ENCODE measurements at places on chromosomes 2 and 18.

- no peak for DNase-seq
Measured at GRCh38 chr2:72361042-72361441, 213.4 kb upstream of the CYP26B1 start.

- no peak for DNase-seq
Measured at GRCh38 chr2:85802354-85803103, 48.7 kb downstream of the ATOH8 start.

DNA sequence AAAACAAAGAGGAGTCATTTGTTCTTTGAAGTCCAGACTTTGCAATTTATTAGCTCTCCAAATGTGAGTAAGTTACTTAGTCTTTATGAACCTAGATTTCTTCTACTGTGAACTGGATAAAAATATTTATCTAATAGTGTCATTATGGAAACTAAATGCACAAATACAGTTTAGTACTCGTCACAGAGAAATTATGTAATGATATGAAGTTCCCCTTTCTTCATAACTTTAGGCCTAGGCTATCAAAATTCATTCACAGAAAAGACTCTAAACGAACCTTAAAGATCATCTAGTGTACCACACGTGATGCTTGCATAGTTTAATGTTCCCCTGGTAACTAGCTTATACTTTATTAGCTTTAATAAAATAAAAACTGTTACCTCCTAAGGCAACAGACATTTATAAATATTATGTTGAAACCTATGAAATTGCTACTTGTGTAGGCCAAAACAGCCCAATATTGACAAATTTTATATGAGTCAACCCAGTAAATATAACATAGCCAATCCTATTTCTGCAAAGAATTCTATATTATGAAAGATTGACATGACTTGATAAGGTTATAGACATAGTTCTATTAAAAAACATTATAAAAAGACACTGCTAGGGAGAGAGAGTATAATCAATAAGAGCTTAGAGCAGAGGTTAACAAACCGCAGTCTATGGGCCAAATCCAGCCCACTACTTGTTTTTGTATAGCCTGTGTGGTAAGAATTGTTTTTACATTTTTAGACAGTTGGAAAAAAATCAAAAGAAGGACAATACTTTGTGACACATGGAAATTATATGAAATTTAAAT lies 44.9 kb upstream of the ITPRID2 start:
- DNase-seq, result peak; percentile 56

GRCh38 chr2:122028371-122029100 lies 273.1 kb downstream of the TSN start:
- DNase-seq, result no peak

DNA sequence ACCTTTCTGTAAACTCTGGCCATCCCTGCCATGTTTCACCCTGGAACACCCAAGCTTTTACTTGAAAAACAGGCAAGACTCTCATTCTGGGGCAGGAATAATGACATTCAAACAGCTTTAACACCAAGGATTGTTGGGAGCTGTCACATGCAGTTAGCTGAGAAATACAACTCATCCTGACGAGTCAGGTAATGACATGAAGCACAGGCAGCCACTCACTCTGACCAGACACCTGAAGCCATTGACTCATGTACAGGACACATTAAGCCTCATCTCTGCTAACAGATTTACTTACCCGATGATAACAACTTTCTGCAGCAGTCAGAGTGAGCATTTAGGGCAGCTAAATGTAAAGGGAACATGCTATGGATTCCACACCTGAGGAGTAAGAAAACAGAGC lies 163.1 kb upstream of the PGAP1 start:
- no peak for DNase-seq

DNA sequence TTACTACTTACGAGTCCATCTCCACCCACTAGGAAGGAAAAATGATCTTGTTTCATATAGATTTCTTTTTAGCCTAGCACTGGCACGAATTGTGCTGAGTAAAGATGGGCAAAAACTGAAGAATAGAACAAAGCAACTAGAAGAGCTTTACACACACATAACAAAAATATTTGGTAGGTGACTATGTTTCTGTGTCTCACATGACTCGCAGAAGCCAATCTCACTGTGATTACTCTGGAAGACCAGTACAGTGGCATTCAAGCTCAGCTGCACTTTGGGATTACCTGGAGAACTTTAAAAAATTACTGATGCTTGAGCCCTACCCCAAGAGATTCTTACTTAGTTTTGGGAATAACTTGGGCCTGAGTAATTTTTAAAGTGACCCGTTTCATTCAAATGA lies 378.7 kb downstream of the METTL4 start:
- DNase-seq, result no peak
